ENCODE measurements at places on chromosomes 4 and X.
A peak's percentile ranks its signal among the peaks of the same experiment; 100 is the strongest.

DNA sequence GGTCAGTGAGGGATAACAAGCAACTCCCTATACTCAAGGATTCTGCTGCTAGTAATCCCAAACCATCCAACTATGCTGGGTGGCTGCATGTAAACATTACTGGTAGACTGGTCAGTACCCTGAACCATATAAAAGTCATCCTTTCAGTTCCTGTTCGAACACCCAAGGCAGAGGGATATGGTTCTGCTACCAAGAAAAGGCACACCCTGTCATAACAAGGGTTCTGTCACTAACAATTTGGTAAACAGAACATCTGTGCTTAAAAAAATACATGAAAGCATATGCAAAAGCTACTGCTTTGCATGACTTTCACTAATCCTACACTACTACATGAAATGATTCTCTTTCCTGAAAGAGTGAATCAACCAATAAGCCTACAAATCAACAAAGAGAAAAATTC lies 76.8 kb upstream of the MCF2 start:
- DNase-seq: no peak

DNA sequence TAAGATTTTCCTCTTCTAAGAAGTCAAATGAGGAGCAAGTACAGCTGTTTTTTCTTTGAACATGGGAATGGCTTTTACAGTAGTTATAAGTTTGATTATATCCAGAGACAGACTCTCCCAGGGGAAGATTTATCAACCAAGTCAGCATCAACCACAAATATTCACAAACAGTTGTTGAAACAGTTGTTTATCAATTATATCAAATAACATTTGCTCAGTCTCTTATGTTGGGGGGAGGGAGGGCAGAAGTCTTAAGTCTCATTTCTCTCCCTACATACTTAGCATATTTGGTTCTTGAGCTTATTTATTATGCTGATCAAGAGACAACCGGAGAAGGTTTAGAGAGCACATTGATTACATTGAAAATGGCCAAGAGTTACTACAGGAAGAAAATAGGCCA lies 110.1 kb downstream of the FBXO8 start:
- DNase-seq: no peak

DNA sequence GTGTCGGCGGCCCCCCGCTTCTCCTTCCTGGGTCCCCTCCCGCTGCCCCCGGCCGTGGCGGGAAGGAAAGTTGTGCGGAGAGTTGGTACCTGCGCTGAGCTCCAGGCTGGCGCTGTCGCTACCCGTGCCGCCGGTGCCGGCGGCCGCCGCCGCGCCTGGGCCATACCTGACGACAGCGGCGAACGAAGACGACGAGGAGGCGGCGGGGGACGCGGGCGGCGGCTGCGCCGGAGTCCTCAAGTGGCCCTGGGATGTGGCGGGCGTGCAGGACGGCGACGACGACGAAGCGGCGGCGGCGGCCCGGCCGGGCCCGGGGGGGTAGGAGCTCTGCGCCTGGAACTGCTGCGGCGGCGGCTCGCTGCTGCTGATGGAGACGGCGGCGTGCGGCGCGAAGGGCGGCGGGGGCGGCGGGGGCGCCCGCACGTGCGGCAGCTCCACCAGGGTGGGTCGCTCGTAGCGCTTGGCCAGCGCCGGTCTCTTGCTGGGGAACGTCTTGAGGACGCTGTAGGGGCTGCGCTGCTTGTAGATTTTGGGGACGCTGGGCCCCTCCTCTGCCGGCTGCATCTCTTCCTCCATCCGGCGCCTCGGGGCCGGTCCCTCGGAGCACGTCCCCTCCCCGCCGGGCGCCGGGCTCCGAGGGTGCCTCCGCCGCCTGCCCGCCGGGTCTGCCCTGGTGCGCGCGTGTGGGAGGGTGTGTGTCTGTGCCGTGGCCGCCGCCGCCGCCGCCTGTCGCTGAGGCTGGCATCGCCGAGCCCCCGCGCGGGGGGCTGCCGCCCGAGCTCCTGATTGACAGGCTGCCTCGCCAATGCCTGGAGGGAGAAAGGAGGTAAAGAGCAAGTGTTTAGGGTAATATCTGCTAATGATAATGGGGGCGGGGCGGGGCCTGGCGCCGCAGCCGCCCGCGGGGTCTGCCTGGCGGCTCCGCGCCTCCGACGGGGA lies 618 bp downstream of the BEND4 start:
- peak; percentile 34 for DNase-seq

DNA sequence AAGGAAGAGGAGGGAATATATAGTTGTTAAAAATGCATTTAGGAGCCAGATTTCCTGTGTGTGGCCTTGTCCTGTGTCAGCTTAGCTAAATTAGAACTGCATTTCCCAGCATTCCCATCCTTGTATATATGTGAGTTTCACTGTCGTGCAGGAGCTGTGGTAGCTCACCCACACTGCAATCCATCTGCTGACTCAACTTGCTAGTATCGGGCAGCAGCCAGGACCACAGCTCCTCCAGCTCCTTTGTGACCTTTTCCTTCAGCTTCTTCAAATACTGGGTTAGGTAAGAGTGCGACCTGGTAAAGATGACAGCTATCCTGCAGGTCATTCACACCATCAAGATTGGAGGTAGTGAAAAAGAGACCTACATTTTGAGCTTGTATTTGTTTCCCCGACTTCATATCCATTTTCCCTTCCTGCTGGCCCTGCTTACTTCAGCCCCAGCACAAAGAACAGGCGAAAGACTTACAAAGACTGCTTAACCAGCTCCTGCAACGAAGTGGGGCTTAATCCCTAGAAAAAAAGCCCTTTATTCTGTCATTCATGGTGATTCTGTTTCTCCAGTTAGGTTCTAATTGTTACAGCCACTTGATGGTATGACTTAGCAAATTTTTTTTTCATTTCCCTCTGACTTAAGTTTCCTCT lies 11.4 kb downstream of the ASIC5 start:
- no peak for DNase-seq

DNA sequence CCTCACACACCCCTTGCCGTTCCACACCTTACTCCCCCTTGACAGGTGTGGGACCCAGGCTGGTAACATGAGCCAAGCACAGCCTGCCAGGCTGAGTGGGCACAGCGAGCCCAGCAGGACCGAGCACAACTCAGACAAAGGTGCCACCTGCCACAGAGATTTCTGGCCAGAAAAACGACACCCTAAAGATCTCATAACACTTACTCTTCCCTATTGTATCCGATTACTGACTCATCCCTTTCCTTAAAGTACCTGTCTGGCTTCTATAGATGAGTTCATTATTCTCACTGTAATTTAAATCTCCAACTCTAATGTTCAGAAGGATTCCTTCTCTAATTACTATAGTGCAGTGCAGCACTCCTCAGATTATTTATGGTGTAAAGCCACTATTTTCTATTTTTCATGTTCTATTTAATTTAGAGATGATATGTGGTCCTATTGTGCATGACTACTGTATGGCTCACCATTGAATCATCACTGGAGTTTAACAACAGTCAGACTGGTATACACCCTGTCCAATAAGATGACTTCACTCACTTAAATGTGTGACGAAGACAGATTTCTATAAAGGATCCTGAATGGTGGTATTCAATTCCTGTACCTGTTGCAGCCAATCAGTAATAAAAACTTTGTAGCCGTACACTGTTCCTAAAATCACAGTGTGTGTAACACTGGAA lies 7.6 kb upstream of the SYTL5 start:
- DNase-seq: no peak

GRCh38 chrX:13360146-13360545 lies 40.3 kb upstream of the ATXN3L start:
- no peak for DNase-seq

GRCh38 chr4:8144359-8144758 lies 14.3 kb downstream of the ABLIM2 start:
- DNase-seq: no peak

- DNase-seq: peak; percentile 21
Observed at GRCh38 chr4:71187404-71188155, 151.2 kb upstream of the SLC4A4 start.

DNA sequence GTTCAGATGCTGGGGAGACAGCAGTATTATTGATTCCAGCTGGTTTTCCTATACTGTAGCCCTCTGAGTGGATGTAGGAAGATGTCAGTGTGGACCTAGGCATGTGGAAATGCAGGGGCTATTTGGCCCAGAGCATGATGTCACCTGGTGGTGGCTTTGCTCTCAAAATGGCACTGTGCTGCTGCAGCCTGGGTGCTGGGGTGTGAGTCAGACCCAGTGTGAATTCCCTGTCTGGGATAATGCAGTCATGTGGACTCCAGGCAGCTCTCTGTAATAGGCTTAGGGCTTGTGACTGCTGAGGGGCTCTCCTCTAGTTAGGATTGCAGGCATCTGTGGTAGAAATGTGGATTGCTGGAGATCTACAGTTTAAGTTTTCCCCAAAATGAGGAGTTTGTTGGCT lies 70.7 kb downstream of the DCAF8L2 start:
- DNase-seq: no peak

GRCh38 chrX:140917354-140918115 lies 84.9 kb upstream of the SPANXB1 start:
- DNase-seq: no peak

- DNase-seq: no peak
Observed at GRCh38 chr4:128310266-128310697, 22.7 kb upstream of the PGRMC2 start.

DNA sequence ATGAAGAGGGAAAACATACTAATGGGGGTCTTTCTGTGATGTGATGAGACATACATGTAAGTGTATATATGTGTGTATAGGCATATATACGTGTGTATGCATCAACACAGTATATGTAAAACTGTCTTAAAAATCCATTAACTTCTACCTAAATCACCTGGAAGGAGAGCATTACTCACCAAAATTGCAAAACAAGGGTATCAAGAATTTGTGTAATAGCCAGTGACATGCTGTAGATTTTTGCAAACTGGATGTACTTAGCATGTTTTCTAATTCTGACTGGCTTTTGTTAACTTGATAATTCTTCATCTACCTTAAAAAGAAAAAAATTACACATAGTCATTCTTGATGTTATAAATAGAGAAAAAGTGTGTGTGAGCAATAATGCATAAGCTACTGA lies 104.7 kb downstream of the PRRG1 start:
- no peak for DNase-seq

DNA sequence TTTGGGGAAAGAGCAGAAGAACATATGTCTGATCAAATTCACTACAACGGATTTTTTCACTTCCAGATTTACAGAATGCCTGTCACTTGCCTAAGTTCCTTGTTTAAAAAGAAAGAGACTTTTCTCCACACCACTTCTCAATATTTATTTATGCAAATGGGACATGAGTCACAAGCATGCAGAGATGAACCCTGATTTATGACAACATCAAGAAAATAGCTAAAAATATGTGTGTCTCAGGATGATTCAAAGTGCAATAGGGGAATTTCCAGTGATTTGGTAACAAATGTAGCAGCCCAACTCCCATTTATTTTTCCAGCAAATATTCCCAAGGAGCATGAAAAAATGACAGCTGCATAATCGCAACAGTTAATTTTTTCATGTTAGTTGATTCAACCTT lies 180.4 kb upstream of the FAT1 start:
- DNase-seq: no peak

DNA sequence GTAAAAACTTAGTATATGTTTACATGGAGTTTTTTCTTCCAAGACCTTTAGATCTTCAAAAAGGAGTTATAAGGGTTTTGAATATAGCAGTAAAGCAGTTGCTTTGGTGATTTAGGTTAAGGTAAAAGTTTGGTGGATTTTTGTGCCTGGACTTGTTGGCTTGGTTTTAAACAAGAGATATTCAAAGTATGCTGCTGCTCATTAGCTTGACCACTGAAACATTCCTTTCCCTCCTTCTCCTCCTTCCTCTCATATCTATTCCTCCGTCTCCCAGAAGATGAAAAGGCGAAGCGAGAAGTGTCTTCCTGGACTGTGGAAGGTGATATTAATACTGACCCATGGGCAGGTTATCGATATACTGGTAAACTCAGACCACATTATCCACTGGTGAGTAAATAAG lies 38.4 kb downstream of the METAP1 start:
- DNase-seq: no peak

DNA sequence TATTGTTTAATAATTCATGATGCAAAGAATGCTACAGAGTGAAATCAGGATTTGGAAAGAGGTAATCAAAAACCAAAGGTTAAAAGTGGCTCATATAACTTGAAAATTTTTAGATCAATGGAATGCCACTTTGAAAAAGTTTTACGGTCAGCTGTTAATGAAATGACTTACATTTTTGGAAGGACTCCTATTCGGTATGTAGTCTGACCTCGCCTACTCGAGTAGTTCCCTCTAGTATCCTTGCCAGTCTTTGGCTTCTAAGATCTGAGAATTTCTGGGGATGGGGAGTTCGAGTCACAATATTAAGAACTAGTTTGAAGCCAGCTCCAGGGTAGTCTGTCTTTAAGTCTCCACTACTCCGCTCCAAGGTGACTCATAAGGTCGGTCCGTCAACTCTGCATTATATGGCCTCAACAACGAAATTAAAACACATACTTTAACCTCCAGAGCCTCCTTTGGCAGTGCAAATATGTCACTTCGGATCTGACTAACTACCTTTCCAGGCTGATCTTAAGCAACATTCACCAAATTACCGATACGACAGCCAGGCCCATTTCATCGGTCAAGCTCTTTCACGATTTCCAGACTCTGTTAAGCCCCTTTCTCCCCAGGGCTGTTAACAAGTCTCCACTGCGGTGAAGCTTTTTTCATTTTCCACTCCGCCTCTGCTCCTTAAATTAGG lies 733 bp upstream of the NAA15 start:
- peak; percentile 13 for DNase-seq

- peak; percentile 23 for DNase-seq
Observed at GRCh38 chr4:38154681-38155588, 194.7 kb downstream of the PTTG2 start.

DNA sequence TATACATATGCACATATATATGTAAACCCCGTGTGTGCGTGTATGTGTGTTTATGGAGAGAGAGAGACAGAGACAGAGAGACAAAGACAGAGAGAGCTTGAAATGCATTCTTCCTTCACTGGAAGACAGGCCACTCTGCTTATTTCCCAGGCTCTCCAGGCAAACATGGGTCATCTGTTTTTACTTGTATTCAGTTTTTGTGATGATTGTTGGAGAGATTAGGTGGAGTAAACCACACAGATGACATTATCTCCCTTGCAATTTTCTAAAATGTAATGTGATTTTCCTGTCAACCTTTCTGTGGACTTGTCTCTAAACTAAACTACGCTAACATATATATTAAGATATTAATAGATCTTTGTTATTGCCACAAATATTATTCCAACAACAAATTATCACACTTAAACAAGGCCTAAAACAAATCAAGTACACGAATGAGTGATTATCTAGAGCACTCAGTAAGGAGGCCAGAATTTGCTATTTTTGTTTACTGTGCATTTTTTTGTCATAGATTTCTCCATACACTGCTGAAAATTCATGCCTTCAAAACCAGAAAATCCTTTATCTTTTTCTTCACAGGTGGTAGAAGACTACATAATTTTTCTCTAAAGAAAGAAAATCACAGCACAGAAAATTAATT lies 251.8 kb upstream of the SLIT2 start:
- no peak for DNase-seq

DNA sequence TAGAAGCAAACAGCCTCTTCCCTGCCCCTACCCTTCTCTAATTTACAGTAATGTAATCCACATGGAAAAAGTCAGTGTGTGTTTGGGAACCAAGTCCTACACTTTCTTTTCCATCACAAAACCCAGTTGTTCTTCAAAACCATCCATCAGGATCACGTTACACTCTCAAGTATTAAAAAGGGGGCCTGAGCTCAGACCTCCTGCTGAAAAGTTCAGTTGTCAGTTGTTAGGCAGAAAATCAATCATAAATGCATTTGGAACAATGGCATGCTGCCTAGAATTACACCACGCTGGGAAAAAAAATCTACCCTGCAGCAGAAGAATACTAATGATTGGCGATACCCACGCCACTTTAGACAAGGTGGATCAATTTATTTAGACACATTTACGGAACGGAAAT lies 236.5 kb downstream of the PARM1 start:
- DNase-seq: no peak

- no peak for DNase-seq
Observed at GRCh38 chr4:85681221-85681657, 206.3 kb downstream of the ARHGAP24 start.

Data from activated naive CD4-positive, alpha-beta T cell treated with anti-CD3 and anti-CD28 coated beads, Interleukin-2, amount 50 U/mL, for 16 hours (primary cell).